ENCODE measurements at places on chromosomes 6 and 20. TPM values are rescaled to one million over a fixed set of nuclear protein-coding genes. Genes with fewer than 3 reads are reported as not detected.
A peak's percentile ranks its signal among the peaks of the same experiment; 100 is the strongest.

DNA sequence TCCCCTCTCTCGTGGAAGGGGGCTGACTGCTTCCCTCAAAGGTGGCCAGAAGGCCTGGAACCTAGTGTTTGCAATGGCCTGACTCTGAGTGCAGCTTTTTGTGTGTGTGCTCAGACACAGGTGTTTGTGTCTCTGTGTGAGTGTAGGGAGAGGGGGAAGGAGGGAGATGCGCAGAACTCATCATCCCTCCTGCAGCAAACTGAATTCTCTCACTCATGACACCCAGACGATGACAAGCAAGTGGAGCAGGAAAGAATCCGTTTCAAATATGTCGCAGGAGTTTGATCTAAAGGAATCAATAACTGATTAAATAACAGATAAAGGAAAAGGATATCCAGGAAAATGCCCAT, 101.4 kb downstream of the TNFAIP3 start:
- no peaks in the 10 kb centered on the region for H3K27me3 ChIP-seq
- H3K36me3 ChIP-seq, result no peaks in the 10 kb centered on the region
- no peaks in the 10 kb centered on the region for H3K4me1 ChIP-seq
- no peak overlapping the region for H3K4me3 ChIP-seq

- no peaks in the 10 kb centered on the region for H3K4me1 ChIP-seq
- no peaks in the 10 kb centered on the region for H3K36me3 ChIP-seq
- H3K4me3 ChIP-seq, result no peak overlapping the region
- H3K27me3 ChIP-seq, result peaks cover 2% of the 10 kb centered on the region
- DNase-seq, result no peak
Measured at GRCh38 chr6:63268574-63268973, 51.2 kb downstream of the LGSN start.

- H3K36me3 ChIP-seq, result no peaks in the 10 kb centered on the region
- no peak for DNase-seq
- no peak overlapping the region for H3K4me3 ChIP-seq
- H3K4me1 ChIP-seq, result no peaks in the 10 kb centered on the region
Measured at GRCh38 chr20:8527998-8528723, 396.1 kb downstream of the PLCB1 start.

- H3K36me3 ChIP-seq, result no peaks in the 10 kb centered on the region
- no peak for DNase-seq
- peaks cover 9% of the 10 kb centered on the region for H3K27me3 ChIP-seq
- peaks cover 23% of the 10 kb centered on the region for H3K4me1 ChIP-seq
- H3K27ac ChIP-seq, result peak overlapping the region; percentile 32
- no peak overlapping the region for H3K4me3 ChIP-seq
Measured at GRCh38 chr6:40936818-40937251, 102.2 kb downstream of the UNC5CL start.

The PAK5 gene
- 0.69 TPM for total RNA-seq

The INSM1 gene
- total RNA-seq, result 70.2 TPM

- H3K4me3 ChIP-seq, result peak overlapping the region; percentile 30
- peak overlapping the region; percentile 35 for H3K27ac ChIP-seq
- peaks cover 25% of the 10 kb centered on the region for H3K36me3 ChIP-seq
- no peaks in the 10 kb centered on the region for H3K27me3 ChIP-seq
- DNase-seq, result no peak
- H3K4me1 ChIP-seq, result peaks cover 40% of the 10 kb centered on the region
Measured at GRCh38 chr20:19786311-19786710, 28.3 kb downstream of the RIN2 start.

The SCRT2 gene
- total RNA-seq, result not detected

DNA sequence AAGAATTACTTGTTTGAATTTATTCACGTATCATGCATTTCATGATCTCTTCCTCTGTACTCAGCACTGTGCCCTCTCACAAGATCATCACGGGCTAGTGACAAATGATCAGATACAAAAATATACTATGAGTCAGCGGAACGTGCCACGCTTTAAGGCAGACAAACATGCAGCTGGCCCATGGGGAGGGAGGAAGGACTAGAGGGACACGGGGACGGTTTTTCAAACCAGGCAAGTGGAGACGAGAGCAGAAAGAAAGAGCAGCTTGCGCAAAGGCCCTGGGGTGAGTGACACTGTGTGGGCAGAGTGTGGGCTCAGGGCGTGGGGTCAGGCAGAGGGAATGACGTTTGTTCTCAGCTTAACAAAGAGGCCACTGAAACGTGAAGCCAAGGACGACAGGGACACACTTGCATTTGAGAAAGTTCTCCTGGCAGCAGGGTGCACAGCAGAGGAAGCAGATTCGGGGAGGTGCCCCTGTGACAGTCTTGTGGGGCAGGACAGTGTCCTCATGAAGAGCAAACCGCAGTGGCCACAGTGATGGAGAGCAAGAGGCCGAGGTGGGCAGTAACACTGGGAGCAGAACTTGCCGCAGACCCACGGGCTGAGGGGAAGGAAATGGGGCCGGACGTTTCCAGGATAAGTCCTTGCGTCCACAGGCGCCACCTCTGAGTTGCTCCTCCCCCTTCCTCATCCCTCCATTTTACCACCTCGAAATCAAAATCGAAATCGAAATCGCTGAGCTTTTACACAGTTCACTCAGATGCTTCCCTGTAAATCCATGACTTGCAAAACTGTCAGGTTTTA, 6.9 kb upstream of the RPS6KA2 start:
- no peak overlapping the region for H3K4me3 ChIP-seq
- H3K27ac ChIP-seq, result no peak overlapping the region

GRCh38 chr20:57142667-57143066, 123.8 kb downstream of the BMP7 start:
- H3K4me3 ChIP-seq, result no peak overlapping the region
- no peaks in the 10 kb centered on the region for H3K36me3 ChIP-seq
- no peak overlapping the region for H3K27ac ChIP-seq
- peaks cover 20% of the 10 kb centered on the region for H3K27me3 ChIP-seq
- no peak for DNase-seq
- peaks cover 5% of the 10 kb centered on the region for H3K4me1 ChIP-seq

The MCM3 gene
- 68.2 TPM for total RNA-seq

- H3K27ac ChIP-seq, result peak overlapping the region; percentile 98
- peaks cover 16% of the 10 kb centered on the region for H3K4me1 ChIP-seq
- no peaks in the 10 kb centered on the region for H3K27me3 ChIP-seq
- peaks cover 40% of the 10 kb centered on the region for H3K36me3 ChIP-seq
Measured at GRCh38 chr6:28922821-28923317, 916 bp downstream of the TRIM27 start.

The CTCFL gene
- 0.07 TPM for total RNA-seq

GRCh38 chr20:13930281-13930680, 60.1 kb downstream of the SEL1L2 start:
- no peak for DNase-seq
- H3K27me3 ChIP-seq, result no peaks in the 10 kb centered on the region
- no peaks in the 10 kb centered on the region for H3K36me3 ChIP-seq
- no peak overlapping the region for H3K4me3 ChIP-seq
- no peaks in the 10 kb centered on the region for H3K4me1 ChIP-seq
- H3K27ac ChIP-seq, result no peak overlapping the region

DNA sequence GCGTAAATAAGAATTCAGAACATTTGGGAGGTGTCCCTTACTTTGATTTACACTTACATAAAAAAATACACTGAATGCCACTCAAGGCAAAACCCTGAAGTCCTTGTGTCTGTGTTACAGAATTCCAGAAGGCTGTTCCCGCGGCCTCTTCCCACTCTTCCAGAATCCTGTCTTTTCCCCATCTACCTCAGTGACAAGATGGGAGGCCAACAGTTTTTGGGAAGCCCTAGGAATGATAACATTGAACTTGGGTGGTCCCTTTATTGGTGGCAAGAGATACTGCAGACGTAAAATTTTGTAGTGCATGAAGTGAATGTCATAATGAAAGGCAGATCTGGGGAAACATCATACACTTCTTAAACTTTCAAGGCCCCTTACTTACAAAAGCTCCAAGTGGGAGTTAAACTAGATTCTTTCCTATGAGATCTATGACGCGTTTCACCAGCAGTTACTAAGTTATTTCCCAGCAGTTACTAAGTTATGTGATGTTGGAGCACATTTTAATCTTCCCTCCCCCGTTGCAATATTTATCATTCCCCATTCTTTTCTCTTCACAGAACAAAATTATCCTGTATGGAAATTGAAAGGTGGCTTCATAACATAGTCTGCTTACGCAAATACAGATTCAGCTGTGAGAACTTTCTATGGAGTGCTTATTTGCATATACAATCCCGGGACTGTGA, 79.5 kb downstream of the BCAS1 start:
- H3K27ac ChIP-seq, result no peak overlapping the region
- no peaks in the 10 kb centered on the region for H3K36me3 ChIP-seq
- H3K4me1 ChIP-seq, result peaks cover 5% of the 10 kb centered on the region
- DNase-seq, result no peak

GRCh38 chr6:64064919-64065318, 429.3 kb downstream of the PHF3 start:
- H3K27ac ChIP-seq, result no peak overlapping the region
- no peak for DNase-seq
- H3K4me1 ChIP-seq, result no peaks in the 10 kb centered on the region
- no peaks in the 10 kb centered on the region for H3K27me3 ChIP-seq
- H3K36me3 ChIP-seq, result no peaks in the 10 kb centered on the region
- H3K4me3 ChIP-seq, result no peak overlapping the region
